Right cardiac atrium (tissue), 5 donors: ENCODE measurements at places on chromosomes 16 and 17. TPM values are rescaled to one million over a fixed set of nuclear protein-coding genes. Genes with fewer than 3 reads are reported as not detected.

TP53TG3 gene
- not detected for polyA plus RNA-seq

CRISPLD2 gene
- 12.7 TPM for polyA plus RNA-seq

GRCh38 chr16:57406881-57407280, 2.3 kb downstream of the CCL17 start:
- DNase-seq, result no peak

DNA sequence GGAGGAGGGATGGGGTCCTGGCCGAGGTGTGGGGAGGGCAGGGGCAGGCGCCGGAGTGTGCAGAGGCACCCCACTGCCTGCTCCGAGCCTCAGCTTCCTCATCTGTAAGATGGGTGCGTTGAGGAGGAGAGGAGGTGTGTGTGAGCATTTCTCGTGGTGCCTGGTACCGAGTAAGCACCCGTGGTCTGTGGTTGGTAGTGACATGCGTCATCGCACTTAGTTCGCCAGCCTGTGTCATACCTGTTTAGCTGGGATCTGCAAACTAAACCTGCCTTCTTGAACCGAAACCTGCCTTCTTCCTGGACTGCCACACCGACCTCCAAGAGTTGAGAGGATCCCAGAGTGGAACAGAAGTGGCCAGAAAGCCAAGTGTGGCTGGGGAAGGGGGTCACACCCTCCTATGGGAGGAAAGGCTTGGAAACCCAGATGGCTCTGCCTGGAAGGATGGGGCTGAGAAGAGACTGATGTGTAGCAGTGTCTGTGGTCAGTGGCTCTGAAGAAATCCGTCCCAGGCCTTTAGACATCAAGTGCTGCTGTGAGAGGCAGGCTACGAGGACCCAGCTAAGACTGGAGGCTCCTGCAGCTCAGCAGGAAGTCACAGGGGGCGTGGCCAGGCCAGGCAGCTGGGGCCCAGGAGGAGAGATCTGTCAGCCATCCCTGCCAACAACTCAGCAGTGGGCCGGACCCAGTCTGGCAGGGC, 162.6 kb upstream of the PLCG2 start:
- DNase-seq, result peak; percentile 83

GRCh38 chr16:26913851-26914250, 152.9 kb upstream of the C16orf82 start:
- DNase-seq, result no peak

GRCh38 chr17:77011173-77012011, 129.4 kb upstream of the SEC14L1 start:
- DNase-seq, result peak; percentile 46

DNA sequence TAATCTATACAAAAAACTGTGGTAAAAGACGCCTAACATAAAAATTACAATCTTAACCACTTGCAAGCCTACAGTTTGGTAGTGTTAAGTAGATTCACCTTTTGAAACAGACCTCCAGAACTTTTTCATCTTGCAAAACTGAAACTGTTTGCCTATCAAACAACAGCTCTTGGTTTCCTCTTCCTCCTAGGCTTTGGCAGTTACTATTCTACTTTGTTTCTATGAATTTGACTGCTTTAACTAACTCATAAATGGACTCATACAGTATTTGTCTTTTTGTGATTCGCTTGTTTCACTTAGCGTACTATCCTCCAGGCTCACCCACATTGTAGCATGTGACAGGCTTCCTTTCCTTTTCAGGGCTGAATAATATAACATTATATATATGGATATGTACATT, 97.0 kb downstream of the PRKCA start:
- DNase-seq, result no peak

GRCh38 chr17:41734139-41734948, at the start of gene HAP1:
Gene HAP1 (minus strand): TSS chr17:41734643. CDS start chr17:41734634, 9 bp downstream.
- DNase-seq, result no peak

DNA sequence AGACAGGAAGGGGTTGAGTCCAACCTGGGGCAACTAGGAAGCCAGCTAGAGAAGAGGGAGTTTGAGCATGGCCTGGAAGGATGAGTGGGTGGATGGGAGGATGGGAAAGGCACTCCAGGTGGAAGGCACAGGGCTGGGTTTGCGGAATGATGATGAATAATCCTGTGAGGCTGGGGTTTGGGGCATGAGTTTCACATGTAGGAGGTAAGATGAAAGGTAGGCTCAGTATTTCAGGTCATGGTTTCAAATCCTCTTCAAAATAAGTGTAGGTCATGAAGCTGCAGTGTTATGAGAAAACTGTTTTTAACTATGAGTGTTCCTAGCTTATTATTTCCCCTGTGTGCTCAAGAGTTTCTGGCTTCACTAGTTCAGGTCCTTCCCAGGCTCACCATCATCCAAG, 130.3 kb downstream of the SKAP1 start:
- DNase-seq, result no peak
